CD4-positive, alpha-beta T cell treated with Interleukin-12 subunit alpha and Interleukin-12 subunit beta, for 1 hour (primary cell): ENCODE measurements at places on chromosomes 12 and 14.

- no peak for DNase-seq
These were observed 19.7 kb upstream of the VSX2 start for GRCh38 chr14:74219277-74220205.

GRCh38 chr12:88305254-88305890 is 163.3 kb downstream of the TMTC3 start:
- DNase-seq, result no peak

- DNase-seq, result no peak
These were observed 456.7 kb downstream of the SLC16A7 start for GRCh38 chr12:60052483-60052882.

- DNase-seq, result no peak
These were observed 139.9 kb upstream of the C14orf180 start for GRCh38 chr14:104439625-104440024.

GRCh38 chr12:92987846-92988621 is 58.9 kb upstream of the EEA1 start:
- DNase-seq, result peak; percentile 4

DNA sequence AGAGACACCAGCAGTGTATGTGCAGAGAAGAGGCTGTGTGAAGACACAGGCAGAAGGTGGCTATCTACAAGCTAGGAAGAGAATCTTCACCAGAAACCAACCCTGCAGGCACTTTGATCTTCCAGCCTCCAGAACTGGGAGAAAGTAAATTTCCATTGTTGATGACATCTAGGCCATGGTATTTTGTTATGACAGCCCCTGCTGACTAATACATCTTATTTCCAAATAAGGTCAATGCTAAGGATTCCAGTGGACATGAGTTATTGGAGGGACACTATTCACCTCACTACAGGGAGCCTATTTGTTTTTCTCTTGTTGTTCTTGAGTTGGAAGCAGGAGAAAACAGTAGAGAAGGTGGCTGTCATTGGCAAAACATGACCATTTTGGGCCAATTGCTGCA is 88.5 kb upstream of the RIN3 start:
- DNase-seq, result no peak
